Natural killer cell (primary cell): ENCODE measurements at places on chromosomes 3 and 15. TPM values are rescaled to one million over a fixed set of nuclear protein-coding genes. Genes with fewer than 3 reads are reported as not detected.

DNA sequence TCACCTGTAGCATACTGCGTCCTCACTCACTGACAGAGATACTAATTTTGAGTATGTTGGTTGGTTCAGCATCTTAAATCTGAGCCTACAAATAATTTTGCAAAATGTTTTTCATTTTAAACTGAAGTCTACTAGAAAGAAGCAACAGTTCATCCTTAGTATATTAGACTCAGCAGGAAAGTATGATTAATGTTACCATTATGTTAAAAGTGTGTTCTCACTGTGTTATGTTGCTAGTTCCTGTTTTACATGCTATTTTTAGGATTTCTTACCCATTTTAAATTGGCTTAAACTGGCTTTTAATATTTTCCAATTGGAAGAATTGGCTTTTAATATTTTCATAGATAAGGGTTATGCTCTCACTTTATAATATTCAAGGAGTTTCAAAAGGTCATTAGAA is 25.7 kb downstream of the ACKR4 start:
- H3K4me1 ChIP-seq: no peaks in the 10 kb centered on the region
- H3K27ac ChIP-seq: no peak overlapping the region
- peaks cover 27% of the 10 kb centered on the region for H3K36me3 ChIP-seq
- H3K27me3 ChIP-seq: no peaks in the 10 kb centered on the region
- H3K4me3 ChIP-seq: no peak overlapping the region

GRCh38 chr3:113707835-113708234 is 11.4 kb upstream of the USF3 start:
- H3K27ac ChIP-seq: no peak overlapping the region
- no peaks in the 10 kb centered on the region for H3K36me3 ChIP-seq
- peaks cover 4% of the 10 kb centered on the region for H3K27me3 ChIP-seq
- no peak overlapping the region for H3K4me3 ChIP-seq
- no peak for DNase-seq

GRCh38 chr3:77052733-77053670 is 13.1 kb downstream of the ROBO2 start:
- H3K4me3 ChIP-seq: no peak overlapping the region
- no peaks in the 10 kb centered on the region for H3K4me1 ChIP-seq
- DNase-seq: no peak
- H3K27ac ChIP-seq: no peak overlapping the region
- H3K36me3 ChIP-seq: no peaks in the 10 kb centered on the region

- no peak for DNase-seq
- no peaks in the 10 kb centered on the region for H3K36me3 ChIP-seq
- H3K27me3 ChIP-seq: no peaks in the 10 kb centered on the region
- H3K4me3 ChIP-seq: no peak overlapping the region
- no peak overlapping the region for H3K27ac ChIP-seq
Measured at GRCh38 chr15:56980473-56980872, 62.0 kb downstream of the TCF12 start.

- H3K27me3 ChIP-seq: no peaks in the 10 kb centered on the region
- peak overlapping the region; percentile 57 for H3K27ac ChIP-seq
- no peaks in the 10 kb centered on the region for H3K4me1 ChIP-seq
- no peaks in the 10 kb centered on the region for H3K36me3 ChIP-seq
- no peak overlapping the region for H3K4me3 ChIP-seq
Measured at GRCh38 chr15:85312486-85312885, 67.9 kb upstream of the AKAP13 start.

GRCh38 chr3:64916937-64917336 is 229.1 kb upstream of the ADAMTS9 start:
- H3K4me3 ChIP-seq: no peak overlapping the region
- no peak for DNase-seq
- no peaks in the 10 kb centered on the region for H3K27me3 ChIP-seq
- no peaks in the 10 kb centered on the region for H3K4me1 ChIP-seq
- H3K36me3 ChIP-seq: no peaks in the 10 kb centered on the region

DNA sequence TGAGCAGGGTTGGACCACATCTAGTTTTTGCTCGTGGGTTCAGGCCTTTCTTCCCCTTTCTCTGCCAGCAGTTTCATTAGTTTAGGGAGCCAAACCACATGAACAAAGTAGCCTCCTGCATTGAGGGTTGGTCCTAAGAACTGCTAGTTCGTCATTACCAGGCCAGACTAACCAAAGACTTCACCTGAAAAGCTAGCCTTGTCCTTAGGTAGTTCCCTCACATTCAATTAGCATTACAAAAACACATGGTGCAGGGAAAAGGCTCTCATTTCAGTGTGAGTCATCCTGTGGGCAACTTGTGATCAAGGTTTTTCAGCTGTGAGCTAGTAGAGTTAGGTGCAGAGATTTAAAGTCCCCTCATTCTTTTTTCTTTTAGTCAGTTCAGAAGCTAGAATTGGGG is 279.3 kb upstream of the CTNNB1 start:
- H3K36me3 ChIP-seq: no peaks in the 10 kb centered on the region
- DNase-seq: no peak
- H3K4me1 ChIP-seq: no peaks in the 10 kb centered on the region
- H3K4me3 ChIP-seq: no peak overlapping the region
- H3K27me3 ChIP-seq: no peaks in the 10 kb centered on the region

Gene SLC24A5
- not detected for total RNA-seq

DNA sequence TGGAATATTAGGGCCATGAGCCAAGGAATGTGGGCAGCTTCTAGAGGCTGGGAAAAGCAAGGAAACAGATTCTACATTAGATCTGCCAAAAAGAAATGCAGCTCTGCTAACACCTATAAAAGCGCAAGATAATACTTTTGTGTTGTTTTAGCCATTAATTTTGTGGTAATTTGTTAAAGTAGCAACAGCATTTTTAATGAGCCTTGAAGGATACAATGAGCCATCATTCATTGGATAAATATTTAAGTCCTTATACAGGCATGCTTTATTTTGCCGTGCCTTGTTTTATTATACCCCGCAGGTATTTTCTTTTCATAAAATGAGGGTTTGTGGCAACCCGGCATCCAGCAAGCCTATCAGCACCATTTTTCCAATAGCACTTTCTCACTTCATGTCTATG is 15.0 kb downstream of the ARL14 start:
- no peak for DNase-seq
- H3K27me3 ChIP-seq: no peaks in the 10 kb centered on the region
- no peaks in the 10 kb centered on the region for H3K36me3 ChIP-seq
- no peak overlapping the region for H3K27ac ChIP-seq

DNA sequence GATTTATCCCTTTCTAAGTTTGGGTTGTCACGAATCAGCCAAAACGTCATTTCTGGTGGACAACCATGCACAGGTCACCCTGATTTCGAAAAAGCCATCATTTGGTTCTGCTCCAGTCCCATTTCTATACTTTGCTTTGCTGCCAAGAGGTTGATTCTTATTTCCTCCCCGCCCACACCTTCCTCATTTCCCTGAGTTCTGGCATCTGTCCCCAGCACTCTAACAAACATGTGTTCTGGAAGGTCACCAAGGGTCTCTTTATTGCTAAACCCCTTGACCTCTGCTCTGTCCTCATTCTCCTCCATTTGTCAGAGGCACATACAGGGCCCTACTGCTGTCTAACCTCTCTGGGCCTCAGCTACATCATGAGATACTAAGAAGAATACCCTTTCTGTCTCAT is 36.4 kb upstream of the PTPRG start:
- no peaks in the 10 kb centered on the region for H3K36me3 ChIP-seq
- no peaks in the 10 kb centered on the region for H3K4me1 ChIP-seq

Gene RAD18
- total RNA-seq: 22.5 TPM

GRCh38 chr15:81959196-81959595 is 86.6 kb downstream of the MEX3B start:
- H3K27ac ChIP-seq: no peak overlapping the region
- H3K27me3 ChIP-seq: peaks cover 2% of the 10 kb centered on the region
- no peaks in the 10 kb centered on the region for H3K36me3 ChIP-seq
- no peak overlapping the region for H3K4me3 ChIP-seq
- H3K4me1 ChIP-seq: no peaks in the 10 kb centered on the region

DNA sequence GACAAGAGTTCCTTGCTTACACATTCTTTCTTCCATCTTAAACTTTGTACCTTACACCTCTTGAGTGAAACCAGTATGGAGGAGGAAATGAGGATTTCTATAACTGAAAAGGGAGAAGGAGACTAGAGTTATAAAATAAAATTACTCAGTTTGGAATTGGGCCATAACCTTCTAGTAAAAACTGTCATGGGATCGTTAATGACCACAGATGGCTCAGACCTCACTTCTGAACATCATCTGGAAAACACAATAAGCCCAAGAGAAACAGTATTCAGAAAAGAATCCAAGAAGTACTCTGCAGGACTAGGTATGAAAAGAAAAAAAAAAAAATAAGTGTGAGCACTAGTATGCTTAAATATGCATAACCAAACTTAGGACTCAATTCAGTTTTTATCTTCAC is 12.1 kb downstream of the GAP43 start:
- no peak overlapping the region for H3K27ac ChIP-seq
- DNase-seq: no peak
- H3K4me3 ChIP-seq: no peak overlapping the region
- H3K27me3 ChIP-seq: peaks cover 5% of the 10 kb centered on the region
- H3K4me1 ChIP-seq: no peaks in the 10 kb centered on the region

Gene FANCD2OS
- total RNA-seq: not detected

Gene CRYBG3
- total RNA-seq: 1.8 TPM

Gene ESYT3
- total RNA-seq: not detected

- DNase-seq: no peak
- no peaks in the 10 kb centered on the region for H3K36me3 ChIP-seq
- no peak overlapping the region for H3K27ac ChIP-seq
- no peaks in the 10 kb centered on the region for H3K27me3 ChIP-seq
- H3K4me3 ChIP-seq: no peak overlapping the region
Measured at GRCh38 chr3:22960105-22960984, 242.8 kb upstream of the UBE2E2 start.

DNA sequence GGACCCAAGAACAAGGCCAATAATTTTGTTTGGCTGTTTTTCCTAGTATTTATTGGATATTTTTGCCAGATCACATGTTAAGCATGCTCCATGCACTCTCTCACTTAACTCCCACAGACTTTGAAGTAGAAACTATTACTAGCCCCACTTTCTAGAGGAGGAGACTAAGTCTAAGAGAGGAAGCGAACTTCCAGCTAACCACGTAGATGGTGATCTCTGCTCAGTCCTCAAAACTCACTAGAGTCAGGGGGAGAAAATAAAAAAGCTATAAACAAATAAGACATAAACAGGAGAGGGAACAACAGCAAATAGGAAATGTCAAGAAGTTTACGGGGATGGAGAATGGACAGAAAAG is 481.0 kb upstream of the PROK2 start:
- H3K27ac ChIP-seq: no peak overlapping the region
- H3K4me3 ChIP-seq: no peak overlapping the region
- no peaks in the 10 kb centered on the region for H3K36me3 ChIP-seq
- H3K4me1 ChIP-seq: peaks cover 13% of the 10 kb centered on the region
- DNase-seq: no peak
- no peaks in the 10 kb centered on the region for H3K27me3 ChIP-seq

Gene STRA6
- not detected for total RNA-seq

Gene ADGRG7
- not detected for total RNA-seq

DNA sequence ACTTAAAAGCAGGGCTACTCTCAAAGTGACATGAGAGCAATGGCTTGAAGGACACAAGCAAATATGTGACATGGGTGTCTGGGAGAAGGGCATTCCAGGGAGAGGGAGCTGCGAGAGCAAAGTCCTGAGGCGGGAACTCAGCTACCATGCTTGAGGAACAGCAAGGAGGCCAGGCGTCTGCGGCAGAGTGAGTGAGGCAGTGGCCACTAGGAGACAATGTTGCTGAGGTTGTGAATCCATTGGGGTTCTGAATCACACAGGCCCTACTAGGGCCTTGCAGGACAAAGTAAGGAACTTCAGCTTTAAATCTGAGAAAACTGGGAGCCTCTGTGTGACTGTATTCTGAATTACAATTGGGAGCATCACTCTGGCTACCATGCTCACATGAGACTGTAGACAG is 94.1 kb upstream of the PRICKLE2 start:
- no peaks in the 10 kb centered on the region for H3K27me3 ChIP-seq
- H3K4me3 ChIP-seq: no peak overlapping the region
- H3K36me3 ChIP-seq: no peaks in the 10 kb centered on the region
- no peaks in the 10 kb centered on the region for H3K4me1 ChIP-seq
- DNase-seq: no peak

GRCh38 chr15:48896869-48897814 is 19.2 kb downstream of the EID1 start:
- H3K36me3 ChIP-seq: no peaks in the 10 kb centered on the region
- H3K4me3 ChIP-seq: no peak overlapping the region
- no peak for DNase-seq
- no peaks in the 10 kb centered on the region for H3K27me3 ChIP-seq
- H3K27ac ChIP-seq: no peak overlapping the region

DNA sequence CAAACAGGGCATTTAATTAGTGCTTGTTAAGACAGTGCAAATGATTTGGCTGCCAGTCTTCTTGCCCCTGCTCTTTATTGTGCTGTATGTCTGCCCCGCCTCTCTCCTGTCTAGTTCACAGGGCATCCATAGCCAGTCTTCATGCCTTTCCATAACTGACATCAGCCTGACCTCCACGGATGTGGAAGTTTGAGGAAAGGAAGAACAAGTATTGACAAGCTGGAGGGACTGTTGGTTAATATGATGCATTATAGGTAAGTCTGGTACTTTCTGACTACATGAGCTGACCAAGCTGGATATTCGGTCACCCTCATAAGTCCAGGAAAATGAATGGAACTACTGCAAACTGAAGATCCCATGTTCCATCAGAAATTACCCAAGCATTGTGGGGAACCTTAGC is 325.9 kb downstream of the TIGIT start:
- H3K27ac ChIP-seq: no peak overlapping the region
- H3K4me1 ChIP-seq: no peaks in the 10 kb centered on the region
- H3K36me3 ChIP-seq: no peaks in the 10 kb centered on the region
- DNase-seq: no peak

DNA sequence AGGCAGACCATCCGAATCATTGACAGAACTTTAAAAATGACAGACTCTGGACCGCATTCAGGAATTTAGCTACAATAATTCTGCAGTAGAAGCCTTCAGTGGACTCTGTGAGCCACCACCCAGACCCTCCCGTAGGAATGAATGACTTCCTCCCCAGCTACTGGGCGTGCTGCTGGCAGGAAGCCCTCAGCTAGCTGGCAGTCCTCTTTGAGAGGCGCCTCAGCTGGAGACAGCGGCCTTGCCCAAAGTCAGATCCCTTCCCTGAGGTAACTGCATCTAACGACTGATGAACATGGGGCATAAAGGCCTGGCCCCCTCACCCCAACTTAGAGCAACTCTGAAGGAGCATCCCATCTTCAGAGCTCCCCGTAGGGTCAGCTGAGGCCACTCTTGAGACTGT is 25.8 kb downstream of the CRABP1 start:
- H3K27ac ChIP-seq: no peak overlapping the region
- no peak for DNase-seq
- no peaks in the 10 kb centered on the region for H3K27me3 ChIP-seq

DNA sequence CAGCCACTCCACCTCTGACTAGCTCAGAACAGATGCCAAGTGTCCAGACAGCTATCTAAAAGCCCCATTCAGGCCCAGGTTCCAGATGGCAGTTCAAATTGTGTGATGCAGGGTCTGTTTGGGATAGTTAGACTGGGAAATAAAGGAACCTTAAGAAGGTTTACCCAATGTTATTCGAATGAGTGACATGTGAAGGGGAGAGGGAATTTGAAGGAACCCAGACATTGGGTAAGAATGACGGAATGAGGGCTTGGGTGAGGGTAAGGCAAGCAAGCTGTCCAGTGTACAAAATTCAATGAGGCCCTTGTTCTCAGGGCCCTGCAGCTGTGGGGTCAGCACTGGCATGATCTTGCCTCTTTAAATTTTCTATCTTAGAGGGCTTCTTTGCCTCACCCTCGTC is 34.1 kb downstream of the ATP13A5 start:
- no peaks in the 10 kb centered on the region for H3K27me3 ChIP-seq
- no peak overlapping the region for H3K27ac ChIP-seq
- no peaks in the 10 kb centered on the region for H3K4me1 ChIP-seq
- DNase-seq: no peak
- no peaks in the 10 kb centered on the region for H3K36me3 ChIP-seq
- H3K4me3 ChIP-seq: no peak overlapping the region

Gene FSTL1
- total RNA-seq: 1.9 TPM

- H3K27ac ChIP-seq: no peak overlapping the region
- H3K27me3 ChIP-seq: no peaks in the 10 kb centered on the region
Measured at GRCh38 chr15:44370830-44371229, 56.6 kb upstream of the CTDSPL2 start.

Gene IMPDH2
- total RNA-seq: 50.0 TPM
